ENCODE measurements at places on chromosomes 4 and X. TPM values are rescaled to one million over a fixed set of nuclear protein-coding genes. Genes with fewer than 3 reads are reported as not detected.

The CXCL1 gene
- total RNA-seq = not detected

The F8 gene
- 33.4 TPM for total RNA-seq

DNA sequence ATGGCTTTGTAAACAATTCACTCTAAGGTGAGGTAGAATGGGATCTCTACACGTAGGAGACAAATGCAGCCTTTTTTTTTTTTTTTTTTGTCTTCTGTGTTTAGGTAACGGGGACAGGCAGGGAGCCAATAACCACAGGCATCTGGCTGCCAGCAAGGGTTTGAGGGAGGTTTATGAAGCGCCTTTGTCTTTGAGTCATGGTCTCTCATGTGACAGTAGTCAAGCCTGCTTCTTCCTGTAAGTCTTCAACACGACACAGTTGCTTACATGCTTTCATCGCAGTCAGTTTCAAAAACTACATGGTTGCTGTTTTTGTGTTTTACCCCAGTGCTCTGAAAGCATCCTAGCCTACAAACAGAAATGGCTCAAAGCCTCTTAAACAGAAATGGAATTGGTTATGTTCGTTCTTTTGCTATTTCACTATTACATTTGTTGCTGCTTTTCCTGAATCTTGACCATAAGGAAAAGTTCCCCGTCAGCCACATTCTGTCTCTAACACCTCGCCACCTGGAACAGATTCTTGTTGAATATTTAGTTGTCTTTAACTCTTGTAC is 127.8 kb upstream of the METTL14 start:
- DNase-seq = no peak

- DNase-seq = no peak
These were observed 254.6 kb upstream of the KCNIP4 start for GRCh38 chr4:22202975-22203710.

- DNase-seq = no peak
These were observed 109.2 kb upstream of the EDNRA start for GRCh38 chr4:147371661-147372060.

DNA sequence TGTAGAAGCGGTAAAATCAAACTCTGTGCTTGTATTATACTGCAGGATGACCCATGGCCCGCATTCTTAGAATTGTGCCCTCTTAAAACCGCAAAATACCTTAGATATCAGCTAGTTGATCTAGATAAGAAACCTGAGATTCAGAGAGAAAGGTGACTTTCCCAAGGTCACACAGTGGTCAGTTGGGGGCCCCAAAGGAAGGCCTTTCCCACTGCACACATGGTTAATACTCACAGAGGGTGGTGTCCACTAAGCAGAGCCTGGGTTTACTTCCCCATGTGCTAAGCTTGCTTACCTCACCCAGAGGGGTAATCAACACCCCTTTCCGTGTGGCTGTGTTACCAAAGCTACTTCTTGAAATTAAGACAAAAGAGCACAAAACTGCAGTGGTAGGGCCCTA is 66.3 kb downstream of the RBM47 start:
- no peak for DNase-seq

- DNase-seq = no peak
These were observed 32.3 kb downstream of the BBS12 start for GRCh38 chr4:122764821-122765215.
